ENCODE measurements at places on chromosomes 3 and 15.
A peak's percentile ranks its signal among the peaks of the same experiment; 100 is the strongest.

- DNase-seq = no peak
Observed at GRCh38 chr3:28575100-28575745, 226.6 kb upstream of the AZI2 start.

DNA sequence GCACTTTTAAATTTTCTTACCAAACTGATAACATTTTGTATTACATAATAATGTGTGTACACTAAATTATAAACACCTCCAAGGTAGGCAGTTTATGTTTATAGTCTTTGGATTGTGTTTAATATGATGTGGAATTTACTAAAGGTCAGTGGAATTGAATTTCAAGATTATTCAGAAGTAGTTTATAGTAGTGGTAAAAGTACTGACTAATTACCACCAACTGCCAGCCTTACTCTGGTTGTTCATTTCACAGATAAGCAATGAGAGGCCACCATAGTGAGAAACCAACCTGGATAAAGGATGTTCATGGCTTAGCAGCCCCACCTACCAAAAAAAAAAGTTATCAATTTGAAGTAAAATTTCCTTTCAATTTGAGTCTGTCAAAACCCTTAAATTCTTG is 54.0 kb upstream of the EIF5A2 start:
- no peak for DNase-seq

DNA sequence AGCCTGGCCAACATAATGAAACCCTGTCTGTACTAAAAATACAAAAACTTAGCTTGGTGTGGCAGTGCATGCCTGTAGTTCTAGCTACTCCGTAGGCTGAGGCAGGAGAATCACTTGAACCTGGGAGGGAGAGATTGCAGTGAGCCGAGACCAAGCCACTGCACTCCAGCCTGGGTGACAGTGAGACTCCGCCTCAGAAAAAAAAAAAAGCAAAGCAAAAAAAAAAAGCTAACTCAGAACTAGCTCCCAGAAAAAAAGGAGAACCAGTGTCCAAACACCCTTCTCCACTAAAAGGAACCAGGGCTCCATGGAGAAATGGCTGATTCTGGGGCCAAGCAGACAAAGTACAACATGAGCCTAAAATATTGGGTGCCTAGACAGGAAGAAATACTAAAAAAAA is 16.7 kb upstream of the CRTC3 start:
- no peak for DNase-seq

DNA sequence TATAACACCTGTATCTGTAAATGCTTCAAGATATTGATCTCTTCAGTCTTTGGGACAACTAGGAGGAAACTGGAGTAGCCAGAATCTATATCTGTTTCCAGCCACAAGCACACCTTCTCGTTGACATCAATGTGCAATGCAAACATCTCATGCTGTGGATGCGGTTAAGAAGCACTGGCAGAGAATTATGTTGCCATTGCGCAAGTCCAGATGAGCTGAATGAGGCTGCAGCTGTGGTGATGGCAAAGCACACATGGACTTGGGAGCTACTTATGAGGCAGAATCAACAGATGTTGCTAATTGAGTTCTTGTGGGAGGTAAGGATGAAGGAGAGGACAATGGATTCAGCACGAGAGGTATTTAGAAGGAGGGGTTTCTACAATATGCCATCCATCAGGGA is 90.9 kb downstream of the STRIT1 start:
- no peak for DNase-seq

GRCh38 chr3:98855806-98856400 is 45.6 kb downstream of the DCBLD2 start:
- peak; percentile 22 for DNase-seq

DNA sequence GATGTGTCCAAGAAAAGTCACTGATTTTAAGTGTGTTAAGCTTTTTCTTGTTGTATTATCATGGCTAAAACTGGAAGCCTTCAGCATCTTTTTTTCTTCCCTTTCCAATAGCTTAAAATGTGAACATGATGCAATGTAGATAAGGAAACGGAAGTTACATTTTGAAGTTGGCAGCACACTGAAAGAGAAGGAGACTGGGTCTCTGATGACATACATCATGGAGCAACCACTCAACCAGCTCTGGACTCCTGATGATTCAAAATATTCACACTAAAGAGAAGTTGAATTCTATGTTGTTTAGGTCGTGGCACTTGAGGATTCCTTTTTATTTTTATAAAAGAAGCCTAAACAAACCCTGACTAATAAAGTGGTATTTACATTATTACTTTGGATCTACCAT is 488.3 kb upstream of the ALCAM start:
- no peak for DNase-seq

- DNase-seq = no peak
Observed at GRCh38 chr3:58564456-58565160, 12.6 kb downstream of the FAM107A start.

DNA sequence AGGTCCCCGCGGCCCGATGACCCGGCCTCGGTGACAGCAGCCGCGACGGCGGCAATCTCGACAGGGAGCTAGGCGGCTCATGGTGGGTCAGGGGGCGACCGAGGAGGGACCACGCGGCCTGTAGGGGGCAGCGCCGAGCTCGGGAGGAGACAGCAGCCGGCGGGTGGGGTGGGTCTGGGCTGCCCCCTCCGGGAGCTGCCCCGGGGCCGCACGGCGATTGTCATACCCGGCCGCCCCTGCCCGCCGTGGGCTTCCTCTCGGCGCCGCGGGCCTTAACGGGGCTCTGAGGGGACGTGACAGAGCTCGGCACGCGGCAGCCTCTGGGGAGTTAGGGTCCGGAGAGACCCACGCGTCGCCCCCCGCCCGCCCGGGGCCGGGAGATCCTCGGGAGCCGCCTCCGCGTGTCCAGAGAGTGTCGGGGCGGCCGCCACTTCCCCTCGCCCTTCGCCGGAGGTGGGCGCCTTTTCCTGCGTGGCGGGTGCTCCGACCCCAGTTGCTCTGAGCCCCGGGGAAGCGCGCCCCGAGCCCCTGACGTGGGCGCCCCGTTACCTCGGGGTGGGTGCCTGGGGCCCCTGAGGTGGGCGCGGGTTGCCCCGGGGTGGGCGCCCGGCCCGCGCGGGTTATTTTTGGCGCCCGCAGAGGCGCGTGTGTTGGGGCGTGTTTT is 539 bp upstream of the PLCL2 start:
- no peak for DNase-seq

GRCh38 chr15:58271410-58271809 is 133.2 kb downstream of the AQP9 start:
- DNase-seq = no peak

DNA sequence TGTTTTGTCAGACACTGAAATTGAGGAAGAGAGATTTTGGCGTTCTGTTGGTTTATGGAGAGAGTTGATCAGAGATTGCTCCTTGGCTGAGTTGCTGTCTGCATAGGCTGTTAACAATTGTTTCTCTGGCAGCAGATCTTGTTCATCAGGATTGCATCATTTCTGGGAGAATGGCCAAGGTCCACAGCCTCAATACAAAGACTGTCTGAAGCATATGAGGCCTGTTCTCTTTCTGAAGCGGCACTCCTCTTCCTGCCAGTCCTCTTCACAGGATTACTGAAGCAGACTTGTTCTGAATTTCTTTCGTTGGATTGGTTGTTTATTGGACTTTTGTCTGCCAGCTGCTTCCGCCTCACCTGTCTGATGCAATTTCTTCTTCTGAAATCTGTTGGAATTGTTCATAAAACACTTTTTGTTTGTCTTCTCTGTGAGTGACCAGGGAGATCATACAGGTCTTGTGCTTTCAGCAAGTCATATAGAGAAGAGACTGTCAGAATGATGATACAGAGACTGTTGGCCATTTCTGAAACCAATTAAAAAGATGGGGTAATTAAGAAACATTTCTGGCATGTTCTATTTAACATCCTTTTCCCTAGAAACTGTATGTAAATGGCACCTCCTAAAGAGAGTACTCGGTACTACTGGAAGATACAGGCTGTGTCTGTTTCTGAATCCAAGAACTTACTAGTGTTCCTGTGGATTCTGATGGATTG is 25.5 kb downstream of the SETD5 start:
- peak; percentile 100 for DNase-seq

DNA sequence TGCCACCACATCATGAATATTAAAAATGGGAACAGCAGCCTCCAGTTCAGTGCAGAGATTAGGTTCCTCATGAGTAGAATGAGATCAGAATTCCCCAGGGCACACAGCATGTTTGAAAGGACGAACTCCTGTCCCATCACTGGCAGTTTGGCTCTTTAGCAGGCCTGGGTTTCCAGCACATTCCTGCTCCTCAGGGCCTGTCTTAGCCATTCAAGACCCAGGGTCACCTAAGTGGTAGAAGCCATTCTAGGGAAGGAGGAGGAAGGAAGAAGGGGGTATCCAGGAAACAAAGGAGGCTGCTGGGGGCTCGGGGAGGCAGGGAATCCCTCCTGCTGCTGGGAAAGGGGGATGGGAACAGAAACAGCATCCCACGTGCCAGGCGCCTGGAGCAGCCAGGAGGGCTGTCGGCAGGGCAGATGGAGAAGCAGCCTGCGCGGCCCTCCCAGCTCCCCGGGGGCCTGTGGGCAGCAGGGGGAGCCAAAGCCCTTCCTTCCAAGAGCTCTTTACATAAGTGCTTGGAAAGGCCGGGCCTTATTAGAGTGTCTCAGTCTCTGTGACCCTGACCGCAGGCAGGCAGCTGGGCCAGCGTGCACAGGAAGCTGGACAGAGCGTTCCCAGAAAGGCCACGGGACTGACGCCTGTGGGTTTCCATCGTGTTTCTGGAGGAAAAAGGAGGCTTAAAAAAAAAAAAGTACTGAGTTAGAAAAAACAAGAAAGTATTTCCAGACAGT is 24.7 kb downstream of the LOXL1 start:
- DNase-seq = peak; percentile 87

- DNase-seq = no peak
Observed at GRCh38 chr3:12574661-12575060, 17.8 kb downstream of the MKRN2 start.

- DNase-seq = no peak
Observed at GRCh38 chr15:74428970-74429780, 4.6 kb downstream of the SEMA7A start.

- no peak for DNase-seq
Observed at GRCh38 chr15:68318931-68319909, 41.7 kb downstream of the FEM1B start.

DNA sequence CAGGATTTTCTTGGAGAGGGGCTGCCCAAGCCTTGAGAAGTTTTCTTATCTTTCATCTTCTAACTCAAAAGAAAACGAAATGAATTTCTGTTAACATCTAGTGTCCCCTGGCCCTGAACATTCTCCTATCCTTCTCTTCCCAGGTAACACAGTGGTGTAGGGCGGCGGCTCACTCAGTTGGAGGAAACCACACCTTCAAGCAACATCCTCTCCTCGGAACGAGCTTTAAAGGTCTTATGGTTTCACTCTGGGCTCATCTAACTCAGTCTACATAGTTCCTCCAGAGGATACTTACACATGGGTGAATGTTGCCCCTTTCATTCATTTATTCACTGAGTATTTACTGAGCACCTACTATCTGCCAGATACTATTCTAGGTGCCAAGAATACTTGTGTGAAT is 31.0 kb upstream of the KLHL6 start:
- no peak for DNase-seq

DNA sequence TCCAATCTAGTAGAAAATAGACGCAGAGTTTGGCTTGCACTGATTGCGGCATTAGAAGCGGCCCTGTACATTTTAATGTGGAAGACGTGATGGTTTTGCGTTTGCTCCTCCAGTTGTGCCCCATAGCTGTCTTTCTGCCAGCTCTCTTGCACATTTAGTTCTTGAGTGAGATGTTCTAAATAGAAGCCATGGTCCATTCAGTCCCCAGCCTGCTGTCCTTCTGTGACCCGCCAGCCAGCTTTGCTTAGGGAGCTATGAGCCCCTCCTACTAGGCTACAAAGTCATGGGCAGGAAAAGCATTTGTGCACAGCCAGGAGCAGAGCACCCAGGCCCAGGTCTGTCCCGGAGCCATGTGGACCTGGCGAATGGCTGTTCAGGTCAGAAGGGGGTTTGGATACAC is 50.3 kb downstream of the APBA2 start:
- DNase-seq = peak; percentile 74

DNA sequence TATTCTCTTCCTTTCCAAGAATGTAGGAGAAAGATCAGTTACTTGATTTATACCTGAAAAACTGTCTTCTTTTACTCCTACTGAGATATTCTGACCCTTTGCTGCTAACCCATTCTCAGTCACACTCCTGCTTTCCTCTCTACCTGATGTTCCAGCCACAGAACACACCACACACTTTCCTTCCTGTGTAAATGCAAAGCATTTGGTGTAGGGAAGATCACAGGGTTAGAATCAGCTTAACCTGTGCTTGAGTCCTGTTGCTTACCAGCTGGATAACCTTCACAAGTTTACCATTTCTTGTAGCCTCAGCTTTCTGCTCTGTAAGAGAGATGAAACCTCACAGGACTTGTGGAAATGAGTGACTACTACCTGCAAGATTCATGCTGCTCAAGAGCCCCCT is 489.8 kb upstream of the GOLIM4 start:
- no peak for DNase-seq

- DNase-seq = no peak
Observed at GRCh38 chr3:38116471-38117162, 20.3 kb downstream of the ACAA1 start.

GRCh38 chr15:64701051-64701450 is 74.3 kb downstream of the RBPMS2 start:
- no peak for DNase-seq

DNA sequence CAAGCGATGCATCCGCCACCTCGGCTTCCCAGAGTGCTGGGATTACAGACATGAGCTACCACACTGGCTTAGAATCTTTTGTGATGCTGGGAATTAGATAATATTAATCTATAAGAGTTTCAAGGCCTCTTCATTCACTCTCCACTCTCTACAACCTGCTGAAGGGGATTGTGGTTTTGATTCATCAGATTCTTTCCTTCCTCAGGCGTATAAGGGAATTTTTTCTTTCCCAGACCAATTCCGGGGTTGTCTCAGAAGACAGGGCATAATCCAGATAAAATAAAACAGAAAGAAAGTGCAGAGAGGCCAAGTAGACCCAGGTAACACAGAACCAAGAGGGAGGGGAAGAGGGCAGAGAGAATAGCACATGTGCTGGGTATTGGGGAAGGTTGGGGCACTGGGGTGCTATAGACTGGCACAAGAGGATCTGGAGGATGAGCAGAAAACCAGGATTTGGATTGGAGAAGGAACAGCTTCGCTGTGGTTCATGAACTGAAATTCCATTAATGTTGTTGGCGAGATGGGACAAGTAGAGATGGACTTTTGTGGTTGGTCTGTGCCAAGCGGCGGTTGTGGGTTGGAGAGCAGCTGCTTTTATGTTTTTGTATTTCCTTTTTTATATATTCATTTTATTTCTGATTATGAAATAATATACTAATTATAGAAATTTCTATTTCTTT is 12.8 kb downstream of the ARL6IP5 start:
- DNase-seq = no peak

DNA sequence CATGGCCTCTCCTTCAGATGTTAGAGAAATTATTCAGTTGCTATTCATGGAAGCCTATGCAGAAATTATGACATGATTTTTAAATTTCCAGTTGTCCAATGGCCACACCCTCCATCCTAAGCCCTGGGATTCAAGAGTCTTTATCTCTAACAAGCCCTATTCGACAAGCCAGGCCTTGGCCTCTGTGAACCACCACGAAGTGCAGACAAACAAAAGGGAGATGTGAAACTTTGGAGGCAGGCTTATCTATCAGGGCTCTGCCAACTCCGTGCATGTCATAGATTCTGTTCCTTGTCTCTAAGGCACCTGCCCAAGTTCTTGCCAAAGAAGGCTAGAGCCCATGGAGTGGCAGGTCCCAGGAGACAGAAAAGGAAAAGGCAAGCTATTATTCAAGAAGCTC is 212.4 kb upstream of the ADAMTS9 start:
- DNase-seq = no peak

GRCh38 chr3:195931582-195932273 is 23.4 kb upstream of the TNK2 start:
- peak; percentile 87 for DNase-seq
